CD8-positive, alpha-beta memory T cell (primary cell): ENCODE measurements at places on chromosomes 7 and 10. TPM values are rescaled to one million over a fixed set of nuclear protein-coding genes. Genes with fewer than 3 reads are reported as not detected.

- no peak overlapping the region for H3K4me3 ChIP-seq
- H3K27ac ChIP-seq: no peak overlapping the region
- H3K27me3 ChIP-seq: no peaks in the 10 kb centered on the region
- no peaks in the 10 kb centered on the region for H3K4me1 ChIP-seq
- no peak for DNase-seq
These were observed 9.2 kb downstream of the JMJD1C start for GRCh38 chr10:63456437-63457210.

GRCh38 chr10:113132591-113133121 lies 182.6 kb downstream of the TCF7L2 start:
- no peaks in the 10 kb centered on the region for H3K36me3 ChIP-seq
- no peak for DNase-seq
- H3K4me3 ChIP-seq: no peak overlapping the region

- H3K4me3 ChIP-seq: peak overlapping the region; percentile 58
- H3K27ac ChIP-seq: peak overlapping the region; percentile 93
- no peaks in the 10 kb centered on the region for H3K36me3 ChIP-seq
- peak; percentile 22 for DNase-seq
- H3K4me1 ChIP-seq: peaks cover 41% of the 10 kb centered on the region
These were observed 29.2 kb upstream of the AP5Z1 start for GRCh38 chr7:4745971-4746919.

DNA sequence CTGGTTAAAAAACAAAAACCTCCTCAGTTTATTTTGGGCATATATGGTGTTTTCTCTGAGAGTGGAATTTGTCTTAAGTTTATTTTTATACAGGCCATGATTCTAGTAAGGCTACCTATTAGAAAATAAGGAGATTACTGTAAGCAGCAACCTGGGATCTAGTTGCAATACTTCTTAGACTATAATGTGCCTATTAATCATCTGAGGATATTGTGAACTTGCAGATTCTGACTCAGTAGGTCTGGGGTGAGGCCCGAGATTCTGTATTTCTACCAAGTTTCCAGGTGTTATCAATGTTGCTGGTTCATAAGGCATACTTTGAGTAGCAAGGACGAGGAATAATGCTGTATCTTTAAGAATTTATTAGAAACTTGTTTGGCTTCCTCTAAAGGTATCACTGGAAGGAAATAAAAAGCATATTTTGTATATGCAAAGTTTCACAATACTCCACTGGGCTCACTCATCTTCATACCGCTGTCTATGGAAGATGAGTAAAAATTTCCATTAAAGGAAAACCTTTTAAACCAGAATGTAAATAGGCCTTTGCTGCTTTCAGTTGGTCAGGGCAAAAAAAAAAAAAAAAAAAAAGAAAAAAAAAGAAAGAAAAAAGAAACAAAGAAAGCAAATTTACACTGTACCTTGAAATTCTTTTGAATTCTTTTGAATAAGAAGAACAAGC lies 105.8 kb downstream of the BMPER start:
- no peak overlapping the region for H3K27ac ChIP-seq
- no peak overlapping the region for H3K4me3 ChIP-seq
- no peaks in the 10 kb centered on the region for H3K36me3 ChIP-seq
- H3K4me1 ChIP-seq: no peaks in the 10 kb centered on the region
- H3K27me3 ChIP-seq: no peaks in the 10 kb centered on the region
- DNase-seq: no peak

GRCh38 chr7:42218248-42218647 lies 18.8 kb downstream of the GLI3 start:
- no peaks in the 10 kb centered on the region for H3K27me3 ChIP-seq
- no peak overlapping the region for H3K27ac ChIP-seq
- DNase-seq: no peak
- no peaks in the 10 kb centered on the region for H3K36me3 ChIP-seq
- H3K4me1 ChIP-seq: no peaks in the 10 kb centered on the region

Gene TMEM236
- 0.11 TPM for total RNA-seq

Gene NPSR1
- not detected for total RNA-seq
